ENCODE measurements at places on chromosomes 12 and 14.

- no peak for DNase-seq
These were observed 226.8 kb upstream of the ALG10 start for GRCh38 chr12:33795536-33795935.

GRCh38 chr14:92207012-92207927 is 85.5 kb downstream of the CPSF2 start:
- no peak for DNase-seq

- DNase-seq: no peak
These were observed 720.9 kb upstream of the TBX3 start for GRCh38 chr12:115404761-115405470.

- no peak for DNase-seq
These were observed 221.3 kb downstream of the PIK3C2G start for GRCh38 chr12:18482601-18483120.

DNA sequence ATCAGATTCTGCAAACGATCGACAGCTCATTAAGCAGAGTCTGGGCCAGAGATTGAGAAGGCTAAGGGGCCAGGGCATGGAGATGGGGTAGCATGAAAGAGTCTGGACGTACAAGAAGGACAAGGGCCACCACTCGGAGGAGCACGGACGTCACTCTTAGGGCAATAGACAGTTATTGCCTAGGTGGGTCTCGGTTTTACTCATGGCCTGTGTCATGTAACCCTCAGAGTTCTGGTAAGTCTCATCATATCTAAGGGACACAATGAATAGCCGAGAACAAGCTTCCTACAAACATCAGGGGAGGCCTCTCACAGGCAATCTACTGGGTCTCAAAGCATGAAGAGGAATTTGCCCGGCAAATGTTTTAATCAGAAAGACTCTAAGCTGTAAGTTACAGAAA is 30.4 kb upstream of the ITPK1 start:
- no peak for DNase-seq

DNA sequence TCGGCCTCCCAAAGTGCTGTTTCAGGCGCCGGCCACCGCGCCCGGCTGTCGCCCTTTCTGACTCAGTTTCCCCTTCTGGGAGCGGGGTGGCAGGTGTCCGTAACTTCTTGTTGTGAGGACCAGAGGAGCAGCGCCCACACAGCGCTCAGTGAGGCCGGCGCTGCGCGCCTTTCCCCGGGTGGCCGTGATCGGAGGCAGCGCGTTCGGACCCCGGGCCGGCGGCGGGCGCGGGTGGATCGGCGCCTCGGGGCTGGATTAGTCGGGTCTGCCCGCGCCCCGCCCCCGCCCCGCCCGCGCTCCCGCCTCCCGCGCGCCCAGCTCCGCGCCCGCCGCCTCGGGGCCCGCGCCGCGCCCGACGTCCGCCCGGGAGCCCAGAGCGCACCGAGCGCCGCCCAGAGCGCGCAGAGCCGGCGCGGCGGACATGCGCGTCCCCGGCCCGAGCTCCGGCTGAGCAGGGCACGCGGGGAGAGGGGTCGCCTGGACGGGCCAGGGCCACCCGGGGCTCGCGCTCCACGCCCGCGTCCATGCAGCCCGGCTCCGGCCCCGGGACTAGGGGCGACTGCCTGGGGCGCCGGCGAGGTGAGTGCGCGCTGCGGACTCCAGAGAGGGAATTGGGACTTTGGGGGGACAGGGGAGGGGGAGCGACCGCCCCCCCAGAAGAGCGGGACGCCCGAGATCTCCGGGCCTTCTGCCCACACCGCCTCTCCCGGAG is 50.6 kb downstream of the LRCOL1 start:
- peak; percentile 31 for DNase-seq

DNA sequence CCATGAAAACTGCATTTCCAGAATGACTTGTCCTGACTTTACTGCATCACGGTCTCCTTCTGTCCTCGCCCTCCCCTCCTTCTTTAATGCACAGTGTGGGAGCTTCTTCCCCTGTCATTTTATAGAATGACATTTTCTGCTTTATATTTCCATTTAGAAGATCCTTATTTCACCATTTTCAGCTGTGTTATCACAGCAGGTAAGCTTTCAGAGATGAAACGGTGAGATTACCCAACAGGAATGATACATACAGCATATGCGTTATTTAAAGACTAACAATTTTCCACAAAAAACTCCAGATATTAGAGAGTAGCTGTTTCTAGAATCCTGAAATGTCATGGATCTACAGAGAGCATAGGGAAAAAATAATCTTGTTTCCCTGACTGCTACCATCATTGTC is 27.3 kb upstream of the PZP start:
- no peak for DNase-seq

GRCh38 chr14:31025367-31026076 is at the start of gene AP4S1:
Gene AP4S1 (plus strand): TSS chr14:31025649. CDS start chr14:31066197, 40,548 bp downstream.
- DNase-seq: peak; percentile 27

DNA sequence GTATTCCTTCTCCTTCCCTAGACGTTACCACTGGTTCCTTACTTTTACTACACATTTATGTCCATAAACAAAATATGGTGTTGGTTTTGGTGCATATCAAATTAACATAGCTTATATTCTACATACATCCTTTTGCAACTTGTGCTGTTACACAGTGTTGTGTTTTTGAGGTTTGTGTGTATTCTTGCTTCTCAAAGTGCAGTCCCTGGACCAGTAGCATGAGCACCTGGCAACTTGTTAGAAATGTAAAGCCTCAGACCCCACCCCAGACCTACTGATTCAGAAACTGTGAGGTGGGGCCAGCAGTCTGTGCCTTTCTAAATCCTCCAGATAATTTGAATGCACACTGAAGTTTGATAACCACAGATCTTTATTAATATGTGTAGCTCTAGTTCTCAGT is 65.9 kb downstream of the RNFT2 start:
- no peak for DNase-seq

GRCh38 chr12:112530941-112531340 is 112.2 kb downstream of the PTPN11 start:
- no peak for DNase-seq

DNA sequence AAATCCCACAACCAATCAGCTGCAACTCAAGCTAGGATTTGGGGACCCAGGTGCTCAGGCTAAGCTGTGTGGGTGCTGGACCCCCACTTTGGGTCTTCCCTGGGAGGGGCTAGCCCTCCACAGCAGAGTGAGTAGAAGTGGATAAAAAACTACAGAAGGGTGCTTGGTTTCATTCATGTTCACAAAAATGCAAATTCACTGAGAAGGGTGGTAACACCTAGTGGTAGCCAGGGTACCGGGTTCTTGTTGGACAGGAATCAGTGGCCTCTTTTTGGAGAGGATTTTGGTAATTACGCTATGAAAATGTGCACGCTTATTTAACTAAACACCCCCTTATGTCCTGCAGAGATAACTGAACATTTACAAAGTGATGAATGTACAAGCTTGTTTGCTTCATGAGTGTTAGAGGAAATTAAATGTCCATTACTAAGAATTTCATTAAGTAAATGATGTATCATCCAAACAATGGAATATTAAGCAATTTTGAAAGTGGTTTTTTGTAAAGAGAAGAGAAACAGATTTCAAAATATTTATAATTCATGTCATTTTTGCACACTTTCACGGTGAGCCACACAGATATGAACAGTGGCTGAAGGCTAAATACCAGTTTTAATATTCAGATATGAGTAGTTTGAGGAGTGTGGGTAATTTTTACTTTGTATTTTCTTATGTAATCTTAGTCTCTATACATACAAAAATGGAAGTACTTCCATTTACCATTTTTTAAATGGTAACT is 78.3 kb downstream of the DDX51 start:
- no peak for DNase-seq
